ENCODE measurements at places on chromosomes 1 and 21.

DNA sequence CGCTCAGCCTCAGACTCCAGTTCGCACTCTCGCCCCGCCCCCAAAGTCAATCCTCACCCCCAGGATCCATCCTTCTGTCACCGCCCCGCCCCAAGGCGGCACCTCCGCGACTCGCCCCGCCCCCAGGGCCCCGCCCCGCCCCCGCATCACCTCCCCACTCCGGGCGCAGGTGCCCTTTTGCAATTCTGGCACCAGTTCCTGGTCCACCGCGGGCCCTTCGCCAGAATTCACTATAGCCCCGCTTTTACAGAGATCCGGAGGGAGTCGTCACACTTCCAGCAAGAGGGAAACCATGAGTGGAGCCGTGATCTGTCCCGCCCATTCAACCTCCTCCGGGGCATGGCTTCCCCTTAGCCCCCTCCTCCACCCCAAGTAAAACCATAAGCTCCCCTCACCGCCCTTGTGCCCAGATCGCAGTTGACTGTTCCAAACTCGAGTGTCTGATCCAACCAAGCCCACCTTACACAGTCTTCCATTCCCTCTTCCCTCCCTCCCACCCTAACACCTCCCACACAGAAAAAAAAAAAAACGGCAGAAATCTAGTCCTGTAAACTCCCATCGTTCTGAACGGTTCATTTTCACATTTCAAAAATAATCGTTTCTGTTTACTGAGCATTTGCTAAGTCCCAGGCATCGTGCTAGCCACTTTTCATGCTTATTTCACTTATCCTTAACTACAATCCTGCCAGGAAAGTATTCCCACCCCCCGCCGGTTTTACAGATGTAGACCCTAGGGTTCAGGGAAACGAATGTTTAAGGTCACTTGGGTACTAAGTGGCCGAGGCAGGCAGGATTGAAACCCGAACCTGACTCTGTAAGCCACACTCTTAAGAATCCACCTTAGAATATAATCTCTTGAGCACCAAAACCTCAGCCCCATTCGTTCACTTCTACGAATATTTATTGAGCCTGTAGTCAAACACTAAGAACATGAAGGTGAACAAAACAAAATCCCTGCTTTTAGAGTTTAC, 1.3 kb upstream of the DNAJC16 start:
- peak; percentile 47 for DNase-seq

- DNase-seq: peak; percentile 24
These were observed 3.3 kb downstream of the UAP1 start for GRCh38 chr1:162564762-162565218.

DNA sequence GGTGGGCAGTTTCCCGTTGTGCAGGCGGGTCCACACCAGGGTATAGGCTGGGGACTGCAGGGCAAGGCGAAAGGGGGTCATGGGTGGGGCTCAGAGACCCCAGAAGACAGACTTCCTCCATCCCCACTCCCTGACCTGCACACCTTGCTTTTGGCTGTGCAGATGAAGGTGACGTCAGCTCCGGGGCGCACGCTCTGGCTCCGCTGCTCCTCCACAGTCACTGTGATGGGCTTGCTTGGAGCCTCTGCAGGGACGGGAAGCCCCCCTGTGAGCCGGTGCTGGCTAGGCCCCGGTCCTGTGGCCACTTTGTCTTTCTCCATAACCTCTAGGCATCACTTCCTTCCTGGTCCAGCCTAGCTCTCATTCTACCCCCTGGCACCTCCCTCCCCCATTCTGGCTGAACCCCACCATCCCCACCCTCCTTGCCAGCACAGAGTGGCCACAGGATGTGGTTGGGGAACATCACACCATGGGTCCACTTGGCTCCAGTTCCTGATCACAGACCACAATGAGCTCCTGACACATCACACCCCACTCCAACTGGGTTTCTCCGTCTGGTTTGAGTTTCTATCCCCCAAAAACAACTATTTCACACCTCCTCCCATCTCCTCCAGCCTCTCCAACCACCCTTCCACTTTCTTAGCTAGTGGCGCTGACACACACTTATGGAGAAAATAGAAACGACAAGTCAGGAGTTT, 45.2 kb downstream of the LDLRAD2 start:
- DNase-seq: no peak

- DNase-seq: peak; percentile 70
These were observed 11.2 kb upstream of the RCOR3 start for GRCh38 chr1:211247921-211248320.

DNA sequence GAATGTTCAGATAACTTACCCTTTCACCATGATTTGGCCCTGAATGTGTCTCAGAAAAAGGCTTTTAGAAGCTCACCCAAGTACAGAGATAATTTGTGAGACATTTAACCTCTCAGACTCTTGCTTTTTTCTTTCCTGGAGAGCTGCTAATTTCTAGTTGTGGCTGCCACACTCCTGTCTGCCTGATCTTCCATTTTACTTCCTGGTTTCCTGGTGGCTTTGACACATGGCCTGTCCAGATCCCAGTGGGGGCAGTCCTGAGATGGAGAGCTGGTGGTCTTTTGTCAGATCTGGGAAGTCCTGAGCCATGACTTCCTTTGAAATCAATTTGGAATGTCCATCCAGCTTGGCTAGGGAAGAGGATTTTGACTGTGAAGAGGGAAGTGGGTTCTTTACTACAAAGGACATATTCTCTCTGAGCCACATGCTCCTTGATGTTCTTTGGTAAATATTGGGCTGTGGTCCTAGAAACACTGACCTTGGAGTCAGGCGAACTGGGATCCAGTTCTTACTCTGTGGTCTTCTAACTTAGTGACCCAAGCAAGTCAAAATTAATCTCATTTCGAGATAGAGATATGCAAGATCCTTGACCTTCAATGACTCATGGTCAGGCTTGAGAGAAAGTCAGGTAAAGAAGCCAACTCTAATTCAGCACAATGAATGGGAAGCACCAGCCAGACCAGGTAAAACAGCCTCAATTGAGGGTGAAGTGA, 78.0 kb upstream of the HSD17B7 start:
- DNase-seq: peak; percentile 33

GRCh38 chr1:33219886-33220661, 36.2 kb upstream of the ZNF362 start:
- DNase-seq: no peak

DNA sequence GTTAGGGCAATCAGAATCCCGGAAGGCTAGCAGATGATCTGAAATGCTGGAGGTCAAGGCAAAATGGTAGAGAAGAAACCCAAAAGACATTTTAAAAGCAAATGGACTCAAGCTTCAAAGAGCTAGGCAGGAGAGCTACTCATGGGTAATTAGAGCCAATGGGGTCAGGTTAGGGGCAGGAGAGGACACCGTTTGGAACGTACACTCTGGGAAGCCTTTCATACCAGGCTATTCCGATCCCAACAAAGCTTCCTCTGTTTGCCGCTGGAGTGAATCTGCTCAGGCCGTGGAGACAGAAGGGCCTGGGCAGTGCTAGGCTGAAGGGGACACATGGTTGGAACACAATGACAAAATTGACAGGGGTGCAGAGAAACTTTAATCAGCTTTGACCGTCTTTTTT, 346.6 kb downstream of the RPS6KC1 start:
- no peak for DNase-seq

DNA sequence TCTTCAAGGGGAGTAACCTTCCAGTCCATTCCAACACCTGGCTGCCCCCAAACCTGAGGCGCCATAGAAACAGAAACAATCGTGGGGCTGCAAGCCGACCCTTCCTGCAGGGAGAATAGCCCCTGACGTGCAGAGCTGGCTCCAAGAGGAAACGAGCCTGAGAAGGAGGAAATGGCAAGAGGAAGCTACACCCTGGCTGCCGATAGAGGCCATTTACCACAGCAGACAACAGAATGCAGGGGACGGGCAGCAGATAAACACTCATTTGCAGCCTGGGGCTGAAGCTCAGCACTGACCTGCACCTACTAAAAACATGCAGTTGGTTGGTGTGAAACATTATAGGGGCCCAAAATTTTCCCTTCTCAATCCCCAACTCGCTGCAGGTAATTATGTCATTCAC, 8.7 kb upstream of the TDRD10 start:
- peak; percentile 71 for DNase-seq

DNA sequence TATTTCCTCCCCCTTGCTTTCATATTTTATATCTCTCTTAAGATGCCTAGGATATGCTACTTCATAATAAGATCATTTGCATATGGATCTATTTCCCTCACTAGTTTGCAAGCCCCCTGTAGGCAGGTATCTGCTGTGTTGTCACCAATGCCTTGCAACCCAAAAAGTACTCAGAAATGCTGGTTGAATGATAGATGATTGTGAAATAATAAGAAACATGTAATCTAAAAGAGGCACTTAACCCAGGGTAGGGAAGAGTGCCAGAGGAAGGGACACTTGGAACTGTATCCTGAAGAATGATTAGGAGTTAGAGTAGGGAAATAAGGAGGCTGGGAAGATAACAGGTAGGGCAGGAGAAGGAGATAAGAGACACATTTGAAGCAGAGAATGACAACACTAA, 12.3 kb downstream of the ATPAF1 start:
- DNase-seq: no peak

GRCh38 chr1:20814534-20814871, 27.4 kb upstream of the HP1BP3 start:
- DNase-seq: no peak

DNA sequence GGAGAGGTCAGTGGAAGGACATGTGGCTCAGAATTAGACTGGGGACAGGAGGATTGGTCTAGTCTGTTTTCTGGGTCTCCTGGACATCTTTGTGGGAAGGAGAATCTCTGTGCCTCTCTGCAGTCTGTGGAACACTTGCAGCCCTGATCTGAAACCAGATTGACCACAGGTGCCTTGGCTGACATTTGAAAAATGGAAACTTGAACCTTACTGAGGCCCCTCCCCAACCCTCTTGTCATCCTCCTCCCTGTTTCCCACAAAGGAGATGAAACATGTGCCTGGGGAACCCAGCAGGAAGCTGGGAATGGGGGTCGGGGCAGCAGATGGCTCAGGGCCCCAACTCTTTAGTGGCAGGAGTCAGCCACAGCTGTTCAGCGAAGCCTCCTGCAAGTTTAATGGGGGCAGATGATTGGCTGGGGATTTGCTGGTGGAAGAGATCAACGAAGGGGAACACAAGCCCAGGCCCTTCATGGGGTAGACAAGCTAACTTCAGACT, 18.1 kb downstream of the VASH2 start:
- no peak for DNase-seq

DNA sequence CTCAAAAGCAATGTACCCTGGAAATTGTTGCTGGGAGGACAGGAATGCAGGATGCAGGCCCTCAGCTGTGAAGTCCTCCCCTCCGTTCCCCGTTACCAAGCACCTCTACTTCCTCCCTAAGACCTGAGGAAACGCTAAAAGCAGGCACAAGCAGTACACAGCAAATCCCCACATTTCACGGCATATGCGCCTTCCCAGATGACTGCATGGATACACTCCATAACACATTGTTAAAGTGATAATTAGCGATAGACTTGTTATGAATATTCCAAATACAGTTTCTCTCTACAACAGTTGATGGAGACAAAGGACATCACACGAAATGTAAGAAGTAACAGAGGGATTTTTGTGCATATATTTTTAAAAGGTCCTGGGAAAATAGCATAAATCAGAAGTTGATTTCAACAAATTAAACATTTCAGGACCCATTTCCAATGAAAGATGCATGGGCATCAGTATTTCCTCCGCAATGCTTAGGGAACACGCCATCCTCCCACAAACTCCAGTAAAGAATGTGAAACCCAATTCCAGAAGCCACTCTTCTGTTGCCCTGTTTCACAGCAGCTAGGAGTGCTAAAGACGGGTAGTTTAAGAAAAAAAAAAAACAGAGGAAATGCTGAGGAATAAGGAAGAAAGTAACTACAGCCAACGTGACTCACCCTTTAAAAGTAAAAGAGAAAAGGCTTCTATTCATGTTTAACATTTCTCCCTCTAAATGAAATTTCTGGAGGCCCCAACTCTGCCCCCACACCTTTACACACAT, 75.5 kb downstream of the HIVEP3 start:
- DNase-seq: no peak

DNA sequence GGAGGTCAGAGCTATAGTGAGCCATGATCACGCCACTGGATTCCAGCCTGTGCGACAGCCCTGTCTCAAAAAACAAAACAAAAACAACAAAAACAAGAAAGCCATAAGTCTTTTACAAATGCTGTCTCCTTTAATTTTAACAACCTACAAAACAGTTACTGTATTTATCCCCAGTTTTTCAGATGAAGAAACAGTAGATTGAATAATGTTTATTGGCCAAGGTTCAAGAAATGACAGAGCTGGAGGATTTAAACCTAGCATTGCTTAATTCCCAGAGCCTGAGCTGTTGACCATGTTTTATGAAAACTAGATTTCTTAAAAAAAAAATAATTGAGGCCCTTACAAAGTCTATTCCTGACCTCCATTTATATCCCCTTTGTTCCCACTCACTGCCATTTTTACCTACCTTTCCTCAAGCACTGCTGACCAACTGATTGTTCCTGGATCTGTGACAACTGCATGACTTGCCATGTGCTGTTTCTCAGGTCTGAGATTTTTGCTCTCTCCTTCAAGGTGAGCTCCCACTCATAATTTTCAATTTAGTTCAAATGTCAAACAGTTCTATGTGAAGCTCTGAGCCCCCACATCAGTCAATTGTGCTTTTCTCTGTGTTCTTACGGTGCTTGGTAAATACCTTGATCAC, 140.8 kb downstream of the CHRM3 start:
- no peak for DNase-seq

DNA sequence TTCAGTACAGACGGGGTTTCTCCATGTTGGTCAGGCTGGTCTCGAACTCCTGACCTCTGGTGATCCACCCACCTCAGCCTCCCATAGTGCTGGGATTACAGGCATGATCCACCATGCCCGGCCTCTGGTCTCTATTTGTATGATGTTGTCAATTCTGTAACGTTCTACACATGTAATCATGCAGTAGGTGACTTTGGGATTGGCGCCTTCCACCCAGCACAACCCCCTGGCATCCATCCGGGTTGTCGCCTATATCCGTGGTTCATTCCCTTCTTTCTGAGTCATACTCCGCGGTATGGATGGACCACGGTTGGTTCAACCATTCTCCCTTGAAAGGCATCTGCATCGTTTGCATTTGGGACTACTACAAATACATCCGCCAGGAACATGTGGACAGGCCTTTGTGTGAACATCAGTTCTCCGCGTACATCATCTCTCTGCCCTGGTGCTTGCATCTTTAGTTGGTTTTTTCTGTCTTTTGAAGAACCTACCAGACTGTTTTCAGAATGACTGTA, 72.1 kb downstream of the PDE9A start:
- no peak for DNase-seq

GRCh38 chr1:80217377-80217986, 1211.0 kb upstream of the ADGRL4 start:
- DNase-seq: peak; percentile 62

DNA sequence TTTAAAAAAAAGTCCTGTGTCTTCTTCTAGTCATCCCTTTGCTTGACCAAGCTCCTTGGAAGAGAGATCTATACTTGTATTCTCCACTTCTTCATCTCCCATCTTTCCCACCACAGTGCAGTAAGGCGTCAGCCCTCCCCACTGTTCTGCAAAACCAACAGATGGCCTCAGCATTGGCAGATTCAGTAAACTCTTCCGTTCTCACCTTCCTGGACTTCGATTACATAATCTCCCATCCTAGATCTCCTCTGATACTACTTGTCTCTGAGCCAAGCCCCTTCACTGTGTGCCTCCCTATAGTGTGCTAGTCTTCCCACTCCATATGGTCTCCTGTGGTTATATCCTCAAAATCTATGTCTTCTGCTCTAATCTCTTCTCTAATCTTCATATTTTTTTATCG, 1.6 kb upstream of the COLGALT2 start:
- DNase-seq: no peak

Data from OCI-M1 (cell line).